ELR (cell line): ENCODE measurements at places on chromosomes 3 and 15.

- DNase-seq: no peak
Observed at GRCh38 chr15:88651971-88652370, 13.2 kb downstream of the ISG20 start.

DNA sequence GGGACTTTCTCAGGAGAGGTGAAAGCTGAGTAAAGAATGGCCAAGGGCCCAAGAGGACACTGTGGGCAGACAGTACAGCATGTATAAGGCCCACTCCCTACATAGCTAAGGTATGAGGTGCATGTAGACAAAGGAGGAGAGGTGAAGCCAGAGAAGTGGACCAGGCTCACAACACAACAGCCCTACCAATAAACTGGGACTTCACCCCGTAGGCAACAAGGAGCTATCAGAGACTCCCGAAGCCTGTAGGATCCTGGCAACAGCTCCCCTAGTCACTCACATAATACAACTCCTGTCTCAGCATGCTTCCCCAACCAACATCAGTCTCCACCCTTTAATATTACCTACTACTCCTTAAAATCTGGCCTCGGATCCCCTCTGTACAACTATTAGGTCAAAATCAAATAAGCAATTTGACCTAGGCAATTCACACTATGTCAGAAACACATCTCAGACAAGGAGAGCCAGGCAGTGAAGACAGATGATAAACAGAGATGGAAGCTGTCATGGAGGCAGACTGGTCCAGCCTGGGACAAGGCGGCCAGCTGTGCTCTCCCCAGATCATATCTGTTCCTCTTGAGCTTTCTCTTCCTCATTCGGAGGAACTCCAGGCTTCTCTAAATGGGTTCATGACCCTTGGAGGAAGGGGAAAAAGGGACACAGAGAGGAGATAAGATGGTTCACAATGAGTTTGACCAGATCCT lies 1.4 kb downstream of the XXYLT1 start:
- DNase-seq: no peak

- DNase-seq: no peak
Observed at GRCh38 chr15:85112997-85113396, 131.3 kb downstream of the PDE8A start.

GRCh38 chr15:97561529-97561928 lies 399.0 kb upstream of the ARRDC4 start:
- DNase-seq: no peak

- DNase-seq: no peak
Observed at GRCh38 chr15:51718219-51718618, 19.2 kb downstream of the LYSMD2 start.

GRCh38 chr15:53522991-53523390 lies 236.5 kb downstream of the WDR72 start:
- no peak for DNase-seq

- DNase-seq: no peak
Observed at GRCh38 chr15:35958021-35958420, 412.1 kb upstream of the DPH6 start.

DNA sequence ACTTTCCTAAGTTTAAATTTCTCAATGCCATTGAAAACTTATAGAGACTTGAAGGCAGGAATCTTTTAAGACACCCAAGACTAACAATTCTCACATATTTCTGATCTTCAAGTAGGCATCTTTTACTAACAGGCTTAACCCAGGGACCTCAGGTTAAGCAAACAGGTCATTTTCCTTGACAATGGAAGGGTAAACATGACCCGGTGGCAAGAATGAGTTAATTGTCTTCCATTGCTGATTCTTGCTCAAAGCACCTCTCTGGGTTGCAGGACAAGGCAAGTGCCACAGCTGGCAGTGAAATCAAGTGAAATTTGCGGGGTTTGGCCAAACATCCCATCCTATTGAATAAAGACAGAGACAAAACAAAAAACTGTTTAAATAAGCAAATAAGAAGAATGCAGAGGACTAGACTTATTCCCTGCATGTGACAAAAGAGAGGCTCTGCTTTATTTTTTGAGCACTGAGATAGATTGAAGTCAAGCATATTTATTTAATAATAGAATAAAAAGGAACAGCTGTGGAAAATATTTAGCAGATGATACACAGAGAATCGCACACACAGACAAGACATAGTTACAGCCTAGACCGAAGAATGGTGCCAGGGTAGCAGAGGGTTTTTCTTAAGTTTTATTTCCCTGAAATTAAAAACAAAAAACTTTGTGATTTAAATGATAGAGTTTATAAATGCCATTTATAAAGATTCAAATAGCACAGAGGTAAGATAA lies 56.0 kb upstream of the MITF start:
- DNase-seq: no peak

GRCh38 chr15:51229907-51230330 lies 108.5 kb downstream of the CYP19A1 start:
- DNase-seq: peak; percentile 40

DNA sequence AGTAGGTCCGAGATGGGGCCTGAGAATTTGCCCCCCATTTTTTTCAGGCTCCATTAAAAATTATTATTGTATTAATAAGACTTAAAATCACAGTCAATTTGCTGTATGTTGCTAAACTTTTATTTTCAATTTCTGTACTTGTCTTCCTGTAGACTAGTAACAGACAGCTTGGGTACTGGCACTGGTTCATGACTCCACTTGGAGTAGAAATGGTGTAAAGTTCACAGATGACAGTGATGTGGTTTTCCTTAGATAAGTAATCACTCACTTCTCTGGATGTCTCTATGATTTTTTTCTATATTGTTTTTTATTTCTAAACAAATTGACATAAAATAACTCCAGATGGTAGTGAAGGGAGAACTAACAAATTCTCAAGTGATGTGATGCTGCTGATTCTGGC lies 15.6 kb upstream of the ZNF80 start:
- no peak for DNase-seq
